ENCODE measurements at places on chromosomes 12 and 14.

DNA sequence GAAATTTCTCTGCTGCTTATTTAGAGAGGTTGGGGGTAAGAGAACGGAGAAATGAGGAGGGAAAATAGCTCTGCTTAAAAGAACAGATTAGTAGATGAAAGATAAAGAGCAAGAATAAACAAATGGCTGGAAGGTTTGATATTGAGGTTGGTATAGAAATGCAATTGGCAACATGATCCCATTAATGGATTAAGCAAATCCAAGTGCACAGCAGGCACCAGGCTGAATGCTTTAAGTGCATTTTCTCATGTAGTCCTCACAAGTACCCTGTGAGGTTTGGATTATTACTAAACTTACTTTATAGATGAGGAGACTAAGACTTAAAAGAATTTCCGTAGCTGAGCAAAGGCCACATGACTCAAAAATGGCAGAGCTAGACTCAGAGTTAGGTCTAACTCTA, 76.9 kb upstream of the ATF1 start:
- DNase-seq: no peak

- DNase-seq: no peak
These were observed 64.1 kb downstream of the TMEM132D start for GRCh38 chr12:129839679-129840078.

DNA sequence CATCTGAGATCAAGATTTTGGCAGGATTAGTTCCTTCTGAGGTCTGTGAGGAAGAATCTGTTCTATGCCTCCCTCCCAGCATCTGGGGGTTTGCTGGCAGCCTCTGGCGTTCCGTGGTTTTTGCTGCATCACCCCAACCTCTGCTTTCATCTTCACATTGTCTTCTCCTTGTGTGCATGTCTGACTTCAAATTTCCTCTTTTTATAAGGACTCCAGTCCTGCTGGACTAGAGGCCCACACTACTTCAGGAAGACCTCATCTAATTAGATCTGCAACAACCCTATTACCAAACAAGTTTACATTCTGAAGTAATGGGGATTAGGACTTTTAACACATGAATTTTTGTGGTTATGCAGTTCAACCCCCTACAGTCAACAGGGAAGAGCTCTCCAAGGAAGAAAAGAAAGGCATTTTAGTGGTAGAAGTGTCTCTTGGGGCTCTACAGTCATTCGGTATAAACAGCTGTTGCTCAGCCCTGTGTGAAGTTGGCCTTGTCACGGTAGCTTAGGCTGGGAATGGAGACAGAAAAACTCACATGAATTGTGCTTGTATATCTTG, 89.7 kb downstream of the CAND1 start:
- DNase-seq: no peak

- no peak for DNase-seq
These were observed 65.9 kb upstream of the C14orf180 start for GRCh38 chr14:104513641-104514046.

DNA sequence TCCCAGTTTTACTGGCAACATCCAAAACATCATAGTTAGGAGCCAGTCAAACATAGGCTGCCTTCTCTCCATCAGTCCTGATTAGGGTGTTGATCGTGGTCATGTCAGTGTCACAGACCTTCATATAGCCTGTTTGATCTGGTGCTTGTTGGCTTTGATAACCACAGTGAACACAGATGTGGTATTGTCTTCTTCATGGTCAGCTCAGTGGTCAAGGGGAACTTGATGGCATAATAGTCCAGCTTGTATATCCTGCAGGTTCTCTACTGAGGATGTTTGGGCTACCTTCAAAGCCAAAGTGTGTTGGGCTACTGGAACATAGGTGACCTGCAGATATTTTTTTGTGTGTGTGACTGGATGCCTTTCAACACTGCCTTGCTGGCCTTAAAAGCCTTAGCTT, 21.7 kb downstream of the PRORP start:
- DNase-seq: no peak
